ENCODE measurements at places on chromosomes 16 and 17.
A peak's percentile ranks its signal among the peaks of the same experiment; 100 is the strongest.

DNA sequence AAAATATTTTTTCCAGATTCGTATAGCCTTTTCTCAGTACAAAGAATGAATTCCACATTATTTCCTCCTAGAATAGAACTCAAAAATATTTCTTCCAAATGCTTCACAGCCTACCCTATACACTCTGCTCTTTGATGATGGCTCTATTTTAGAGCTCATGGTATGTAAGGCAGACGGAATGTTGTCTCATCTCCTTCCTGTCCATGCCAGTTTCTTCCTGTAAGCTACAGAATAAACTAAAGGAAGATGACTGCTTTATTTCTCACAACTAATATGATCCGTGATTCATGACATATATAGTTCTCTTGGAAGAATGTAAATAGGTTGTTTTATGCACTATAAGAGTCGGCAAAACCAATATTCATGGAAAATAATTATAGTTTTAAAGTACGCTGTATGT lies 723.1 kb downstream of the CDH11 start:
- no peak for DNase-seq

- DNase-seq: no peak
Observed at GRCh38 chr17:78407387-78408000, 29.0 kb downstream of the PGS1 start.

DNA sequence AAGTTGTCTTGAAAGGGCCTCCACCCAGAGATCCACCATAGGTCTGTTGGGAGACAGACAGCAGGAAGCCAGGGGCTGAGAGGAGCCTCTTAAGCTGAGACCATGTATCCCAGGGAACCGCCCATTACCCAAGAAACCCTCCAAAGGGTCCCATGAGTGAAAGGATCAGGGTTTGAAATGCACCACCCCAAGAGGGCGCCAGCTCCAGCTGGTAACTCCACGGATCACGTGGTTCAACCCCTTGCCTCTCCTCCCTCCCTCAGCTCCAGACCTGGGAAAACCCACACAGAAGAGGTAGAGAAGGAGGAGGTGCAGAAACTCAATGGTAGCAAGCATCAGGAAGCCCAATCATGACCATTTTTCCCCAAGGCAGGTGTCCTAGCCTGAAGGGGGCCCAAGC lies 148.7 kb downstream of the AIPL1 start:
- no peak for DNase-seq

DNA sequence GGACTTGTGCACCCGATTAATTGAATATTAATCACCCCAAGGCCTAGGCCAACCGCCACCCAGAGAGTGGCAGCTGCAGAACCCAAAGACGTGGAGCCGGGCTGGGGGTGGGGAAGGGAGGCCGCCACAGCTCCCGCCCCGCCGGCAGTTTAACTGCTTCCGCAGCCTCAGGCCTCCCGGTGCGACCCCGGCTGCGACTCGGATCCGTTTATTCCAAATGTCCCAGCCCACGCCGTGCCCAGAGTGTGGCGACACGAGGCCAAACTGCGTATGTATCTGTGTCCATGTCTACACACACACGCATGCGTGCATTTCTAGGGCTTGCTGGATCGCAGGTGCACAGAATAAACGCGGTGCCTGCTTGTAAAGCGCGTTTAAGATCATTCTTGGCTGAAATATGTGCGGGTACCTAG lies 802 bp upstream of the TOB1 start:
- DNase-seq: no peak

- DNase-seq: no peak
Observed at GRCh38 chr16:12459391-12460063, 344.2 kb downstream of the CPPED1 start.

DNA sequence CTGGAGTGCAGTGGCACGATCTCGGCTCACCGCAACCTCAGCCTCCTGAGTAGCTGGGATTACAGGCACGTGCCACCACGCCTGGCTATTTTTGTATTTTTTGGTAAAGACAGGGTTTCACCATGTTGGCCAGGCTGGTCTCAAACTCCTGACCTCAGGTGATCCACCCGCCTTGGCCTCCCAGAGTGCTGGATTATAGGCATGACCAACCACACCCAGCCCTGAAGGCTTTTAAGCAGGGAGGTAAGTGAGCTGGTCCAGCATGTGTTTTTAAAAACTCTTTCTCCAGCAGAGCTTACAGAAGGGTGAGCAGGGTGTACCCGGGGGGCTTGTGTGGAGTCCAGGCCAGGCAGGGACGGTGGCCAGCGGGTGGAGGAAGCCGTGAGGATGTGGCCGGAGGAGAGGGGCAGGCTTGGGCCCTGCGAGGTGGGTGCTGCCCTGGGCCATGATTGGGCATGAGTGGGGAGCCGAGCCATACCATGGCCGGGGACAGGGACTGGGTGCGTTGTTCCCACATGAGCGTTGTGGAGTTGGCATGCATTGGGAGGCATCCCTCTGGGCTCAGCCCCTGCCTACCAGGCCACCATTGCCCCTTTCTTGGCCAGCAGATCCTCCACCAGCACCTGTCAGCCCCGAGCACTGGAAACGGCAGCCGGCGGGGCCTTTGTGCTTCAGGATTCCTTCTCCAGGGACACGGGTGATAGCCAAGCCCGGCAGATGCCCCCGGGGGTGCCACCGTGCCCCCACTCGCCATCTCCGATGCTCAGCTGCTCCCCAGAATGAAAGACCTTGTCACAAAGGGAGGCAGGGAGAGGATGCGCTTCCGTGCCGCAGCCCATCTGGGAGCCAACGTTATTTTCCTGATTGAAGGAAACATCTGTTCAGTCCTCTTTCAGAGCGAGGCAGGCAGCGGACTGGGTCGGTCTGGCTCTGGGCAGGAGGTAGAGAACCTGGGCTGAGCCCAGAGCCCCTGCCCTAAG lies 64.5 kb downstream of the RAI1 start:
- DNase-seq: no peak

- DNase-seq: no peak
Observed at GRCh38 chr16:47309581-47310312, 151.1 kb downstream of the ITFG1 start.

- no peak for DNase-seq
Observed at GRCh38 chr17:17868641-17869522, 32.1 kb upstream of the SREBF1 start.

- no peak for DNase-seq
Observed at GRCh38 chr16:76487411-76488064, 210.3 kb downstream of the CNTNAP4 start.

- peak; percentile 61 for DNase-seq
Observed at GRCh38 chr16:90044111-90044551, 24.9 kb upstream of the DBNDD1 start.

DNA sequence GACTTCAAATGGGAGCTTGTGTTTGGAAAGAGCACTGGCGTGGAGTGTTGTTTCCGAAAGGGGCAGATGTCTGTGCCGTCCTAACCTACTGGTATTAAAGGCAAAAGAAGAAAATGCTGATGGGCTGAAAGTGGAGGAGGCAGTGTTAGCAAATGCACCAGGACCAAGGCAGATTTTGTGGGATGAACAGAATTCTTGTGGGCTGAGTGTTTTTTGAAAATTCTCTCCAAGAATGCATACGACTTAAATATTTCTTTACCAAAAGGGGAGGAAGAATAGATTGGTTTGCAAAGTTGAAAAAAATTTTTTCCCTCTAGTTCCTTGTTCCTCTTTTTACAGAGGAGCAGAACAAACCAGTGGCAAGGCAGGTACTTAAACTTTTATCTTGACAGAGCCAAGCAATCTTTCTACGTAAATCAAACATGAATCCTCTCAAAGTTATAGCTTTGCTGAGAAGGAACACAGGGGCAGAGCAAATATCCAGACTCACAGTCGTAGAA lies 16.8 kb downstream of the MARCHF10 start:
- DNase-seq: no peak

DNA sequence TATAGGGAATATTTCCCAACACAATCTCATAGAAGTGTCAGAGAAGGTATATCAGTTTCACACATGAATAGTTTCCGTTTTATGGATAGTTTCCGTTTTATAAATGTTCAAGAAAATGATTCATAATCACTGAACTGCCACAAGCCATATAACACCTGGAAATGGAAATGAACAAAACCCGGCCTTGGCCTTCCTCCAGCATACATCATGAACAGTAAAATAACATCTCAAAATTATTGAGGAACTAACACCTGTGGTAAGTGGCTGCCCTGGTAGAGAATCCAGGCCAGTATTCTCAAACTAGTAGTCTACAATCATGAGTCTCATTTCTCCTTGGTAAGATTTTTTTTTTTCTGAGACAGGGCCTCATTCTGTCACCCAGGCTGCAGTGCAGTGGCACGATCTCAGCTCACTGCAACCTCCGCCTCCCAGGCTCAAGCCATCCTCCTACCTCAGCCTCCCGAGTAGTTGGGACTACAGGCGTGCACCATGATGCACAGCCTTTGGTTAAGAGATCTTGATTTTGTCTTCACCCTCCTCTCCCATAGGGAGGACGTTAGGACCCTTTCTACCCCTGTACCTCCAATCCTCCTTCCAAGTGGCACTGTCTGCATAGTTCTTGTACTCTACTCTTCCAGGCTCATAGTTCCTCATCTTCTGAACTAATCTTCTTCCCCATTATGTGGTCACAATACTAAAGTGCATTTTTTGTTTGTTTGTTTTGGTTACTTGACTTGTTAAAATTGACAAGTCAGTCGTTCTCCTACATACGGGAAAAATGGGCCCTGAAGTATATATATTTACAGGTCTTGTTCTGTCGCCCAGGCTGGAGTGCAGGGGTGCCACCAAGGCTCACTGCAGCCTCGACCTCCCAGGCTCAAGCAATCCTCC lies 15.0 kb upstream of the RGS9 start:
- DNase-seq: no peak

GRCh38 chr17:35875800-35876139 lies 4.4 kb downstream of the CCL5 start:
- DNase-seq: no peak

GRCh38 chr17:61393550-61393903 lies 6.1 kb upstream of the TBX2 start:
- DNase-seq: peak; percentile 99

DNA sequence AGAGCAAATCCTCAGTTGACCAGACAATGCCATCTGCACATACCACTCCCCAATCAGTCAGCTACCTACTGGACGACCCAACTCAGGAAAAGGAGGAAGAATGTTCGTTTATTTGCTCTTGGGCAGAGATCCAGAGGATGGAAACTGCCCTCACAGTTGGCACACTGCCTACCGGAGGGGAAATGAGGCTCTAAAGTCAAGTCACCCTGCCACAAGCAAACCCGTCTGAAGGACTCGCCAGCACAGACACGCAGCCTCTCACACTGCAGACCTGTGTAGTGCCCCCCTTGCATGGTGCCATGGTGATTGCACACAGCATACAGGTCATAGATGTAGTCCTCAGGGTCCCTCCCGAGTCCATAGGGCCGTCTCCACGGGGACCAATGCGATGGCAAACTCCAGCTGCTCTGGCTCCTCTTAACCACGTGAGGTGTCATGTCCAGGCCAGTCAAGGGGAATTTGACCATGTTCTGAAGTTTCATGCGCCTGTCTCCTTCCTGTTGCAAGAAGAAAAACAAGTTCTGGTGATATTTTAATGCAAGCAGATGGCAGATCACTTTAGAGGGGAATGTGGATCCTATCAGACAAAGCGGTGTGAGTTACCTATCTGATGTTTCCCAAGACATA lies 69.5 kb downstream of the USP31 start:
- DNase-seq: no peak

DNA sequence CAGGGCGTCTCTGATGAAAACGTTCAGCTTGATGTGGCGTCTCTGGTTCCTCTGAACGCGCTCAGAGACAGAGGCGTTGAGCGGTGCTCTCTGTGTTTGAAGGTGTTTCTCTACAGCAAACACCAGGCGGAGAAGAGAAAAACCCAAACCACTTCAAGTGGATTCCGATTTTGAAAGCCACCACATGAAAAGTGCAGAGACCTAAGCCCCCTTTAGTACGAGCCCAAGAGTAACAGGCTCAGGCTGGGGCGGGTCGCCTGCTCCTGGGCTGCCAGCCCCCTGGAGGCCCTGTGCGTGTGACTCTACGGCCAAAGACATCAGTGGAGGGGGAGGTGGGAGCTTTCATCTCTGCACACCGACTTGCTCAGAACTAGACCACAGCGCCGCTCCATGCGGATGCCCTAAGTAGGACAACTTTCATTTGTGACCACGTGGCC lies 328.4 kb downstream of the MAF start:
- no peak for DNase-seq

DNA sequence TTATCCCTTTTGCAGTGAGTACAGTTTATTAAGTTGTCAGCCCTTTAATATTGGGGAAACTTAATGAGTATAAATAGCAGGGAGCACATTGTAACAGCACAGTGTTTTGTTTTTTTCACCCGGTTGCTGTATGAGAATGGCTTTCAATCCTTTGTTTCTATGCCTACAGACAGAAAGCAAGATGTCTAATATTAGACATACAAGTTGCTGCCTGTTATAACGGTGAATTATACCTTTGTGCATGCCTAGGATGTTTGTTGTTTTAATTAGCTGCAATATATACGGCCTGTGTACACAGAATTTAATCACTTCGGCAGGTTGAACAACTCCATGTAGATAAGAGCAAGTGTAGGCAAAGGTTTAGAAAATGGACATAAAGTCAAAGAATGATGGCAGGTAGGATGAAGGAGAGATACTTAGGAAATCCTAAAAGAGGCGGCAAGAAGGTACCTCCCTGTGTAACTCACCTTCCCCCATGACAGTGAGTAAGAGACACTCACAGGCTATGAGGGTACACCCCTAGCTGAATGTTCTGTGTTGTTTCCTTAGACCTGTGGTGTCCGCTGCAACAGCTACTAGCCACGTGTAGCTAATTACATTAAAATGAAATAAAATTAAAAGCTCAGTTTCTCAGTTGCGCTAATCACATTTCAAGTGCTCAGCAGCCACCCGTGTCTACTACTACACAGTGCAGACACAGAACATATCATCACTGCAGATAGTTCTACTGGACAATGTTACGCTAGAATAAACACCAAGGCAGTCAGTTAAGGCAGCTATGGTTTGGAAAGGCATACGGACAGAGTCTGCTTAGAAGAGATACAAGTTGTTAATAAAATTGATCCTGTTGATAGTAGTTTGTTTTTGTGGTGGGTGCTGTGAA lies 10.9 kb downstream of the SLC7A6OS start:
- no peak for DNase-seq

- no peak for DNase-seq
Observed at GRCh38 chr17:48722201-48722907, at the start of gene PRAC1. PRAC1 (minus strand) TSS chr17:48722518; CDS start chr17:48722392, 126 bp downstream.

DNA sequence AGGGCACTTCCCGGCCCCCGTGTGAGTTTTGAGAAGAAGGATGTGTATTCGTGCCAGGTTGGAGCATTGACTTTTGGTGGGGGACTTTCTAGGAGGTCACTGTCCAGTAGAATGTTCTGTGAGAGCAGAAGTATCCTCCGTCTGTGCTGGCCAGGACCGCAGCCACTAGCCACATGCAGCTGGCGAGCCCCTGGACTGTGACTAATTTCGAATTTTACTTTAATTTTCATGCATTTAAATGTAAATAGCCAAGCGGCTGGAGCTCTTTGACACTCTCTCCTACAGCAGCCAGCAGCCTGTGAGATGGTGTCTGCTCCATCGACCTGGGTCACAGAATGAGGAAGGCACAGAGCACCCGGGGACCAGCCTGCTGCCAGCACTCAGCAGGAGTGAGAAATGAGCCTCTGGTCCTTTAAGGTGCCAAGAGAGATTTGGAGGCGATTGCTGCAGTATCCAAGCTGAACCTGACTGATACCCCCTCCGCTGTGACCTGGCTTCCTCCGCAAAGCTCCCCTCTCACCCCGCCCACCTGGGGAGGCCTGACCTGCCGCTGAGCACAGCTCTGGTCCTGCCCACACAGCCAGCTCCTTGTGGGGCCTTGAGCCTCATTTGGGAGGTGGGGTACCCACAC lies 7.8 kb downstream of the ATP2A3 start:
- no peak for DNase-seq

- no peak for DNase-seq
Observed at GRCh38 chr16:62700426-62701294, 664.4 kb upstream of the CDH8 start.

GRCh38 chr16:87829622-87829980 lies 39.7 kb downstream of the SLC7A5 start:
- DNase-seq: no peak

- no peak for DNase-seq
Observed at GRCh38 chr16:624526-625070, 6.2 kb upstream of the WFIKKN1 start.
